ENCODE measurements at places on chromosomes 13 and 19. TPM values are rescaled to one million over a fixed set of nuclear protein-coding genes. Genes with fewer than 3 reads are reported as not detected.

Gene CGB8
- total RNA-seq = not detected

Gene MIDN
- total RNA-seq = 32.6 TPM

Gene NLRP4
- total RNA-seq = not detected

Gene ZNF681
- 0.60 TPM for total RNA-seq

Gene ZIC2
- not detected for total RNA-seq

Gene ZNF554
- 2.9 TPM for total RNA-seq

Measured in smooth muscle cell of the umbilical artery (primary cell).